ENCODE measurements at places on chromosomes 4 and X.

- no peak for DNase-seq
Measured at GRCh38 chr4:56959100-56959499, 18.3 kb downstream of the NOA1 start.

- no peak for DNase-seq
Measured at GRCh38 chrX:143661286-143661685, 25.4 kb upstream of the SLITRK4 start.

DNA sequence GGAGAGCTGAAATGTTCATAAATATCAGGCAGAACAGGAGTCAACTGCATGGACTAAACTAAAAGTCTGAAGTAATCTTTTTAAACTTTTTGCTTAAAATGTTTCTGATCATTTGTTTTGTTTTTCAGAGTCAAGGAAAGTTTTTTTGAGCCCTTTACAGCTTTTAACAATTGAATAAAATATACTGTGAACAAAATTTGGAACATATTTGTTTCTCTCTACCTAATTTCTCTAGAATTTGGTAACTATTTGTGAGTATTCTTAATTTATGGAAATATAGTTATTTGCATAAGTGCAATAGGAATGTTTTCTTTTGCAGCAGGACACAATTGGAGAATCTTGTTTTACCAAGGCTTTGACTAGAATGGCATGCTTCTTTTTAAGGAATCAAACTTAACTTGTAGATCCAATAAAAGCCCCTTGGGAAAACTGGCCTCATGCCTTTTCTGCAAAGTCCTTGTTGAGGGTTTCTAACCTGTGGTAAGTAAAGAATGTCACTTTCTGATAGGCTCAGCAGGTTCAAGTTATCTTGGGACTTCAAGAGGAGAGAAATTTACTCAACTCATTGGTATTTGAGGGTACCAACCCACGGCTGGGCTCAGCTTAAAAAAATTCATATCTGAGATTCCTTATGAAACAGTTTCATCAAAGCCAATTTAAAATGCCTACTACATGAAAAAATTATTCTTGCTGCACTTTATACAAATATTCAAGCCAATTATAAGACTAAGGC lies 91.5 kb downstream of the UPRT start:
- DNase-seq, result no peak

DNA sequence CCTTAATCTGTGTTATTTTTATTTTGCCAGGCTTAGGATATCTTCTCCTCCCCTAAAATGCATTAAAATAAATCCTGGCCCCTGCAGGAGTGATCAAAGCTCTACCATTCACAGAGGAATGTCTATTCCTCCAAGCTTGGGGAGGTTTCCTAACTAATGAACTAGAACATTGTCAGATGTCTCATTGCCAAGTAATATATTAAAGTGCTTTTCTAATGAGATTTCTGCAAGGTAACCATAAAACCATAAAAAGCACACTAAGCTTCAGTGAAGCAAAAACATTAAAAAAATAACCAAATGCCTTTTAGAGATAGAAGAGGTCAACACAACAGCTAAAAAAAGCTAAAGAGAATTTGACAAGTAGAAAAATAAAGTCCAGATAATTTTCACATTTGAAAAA lies 34.8 kb downstream of the IGFBP7 start:
- DNase-seq, result no peak

DNA sequence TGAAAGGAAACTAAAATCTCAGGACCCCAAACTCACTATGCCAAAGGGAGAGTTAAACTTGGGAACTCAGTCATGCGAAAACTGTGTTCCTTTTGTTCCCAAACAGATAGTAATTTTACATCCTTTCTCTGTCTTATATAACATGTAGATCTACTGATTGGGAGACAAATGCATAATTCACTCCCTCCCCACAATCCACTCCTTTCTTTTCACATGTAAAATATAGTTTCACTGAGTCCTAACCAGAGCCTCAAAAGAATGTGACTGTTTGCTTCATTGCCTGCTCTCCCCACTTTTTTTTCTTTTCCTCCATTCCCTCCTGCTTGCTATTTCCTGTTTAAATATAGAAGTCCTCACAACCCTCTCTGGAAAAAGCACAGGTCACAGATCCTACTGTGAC lies 699.3 kb upstream of the ADGRL3 start:
- no peak for DNase-seq

GRCh38 chr4:113760795-113761619 lies 531 bp downstream of the CAMK2D start:
- DNase-seq, result peak; percentile 16

- no peak for DNase-seq
Measured at GRCh38 chrX:9788911-9789310, 2.7 kb downstream of the SHROOM2 start.

GRCh38 chr4:73860917-73861316 lies 7.8 kb downstream of the PF4V1 start:
- no peak for DNase-seq

- DNase-seq, result no peak
Measured at GRCh38 chr4:73776321-73776729, 36.0 kb downstream of the CXCL8 start.

GRCh38 chr4:53189011-53189410 lies 176.8 kb downstream of the SCFD2 start:
- DNase-seq, result no peak

All from stimulated activated CD8-positive, alpha-beta memory T cell treated with anti-CD3 and anti-CD28 coated beads, Interleukin-7, amount 100 ng/mL, for 4 hours (primary cell).